Activated T-cell treated with anti-CD3 and anti-CD28 coated beads, Interleukin-2, amount 50 U/mL, for 48 hours (primary cell): ENCODE measurements at places on chromosomes 3 and 15.

DNA sequence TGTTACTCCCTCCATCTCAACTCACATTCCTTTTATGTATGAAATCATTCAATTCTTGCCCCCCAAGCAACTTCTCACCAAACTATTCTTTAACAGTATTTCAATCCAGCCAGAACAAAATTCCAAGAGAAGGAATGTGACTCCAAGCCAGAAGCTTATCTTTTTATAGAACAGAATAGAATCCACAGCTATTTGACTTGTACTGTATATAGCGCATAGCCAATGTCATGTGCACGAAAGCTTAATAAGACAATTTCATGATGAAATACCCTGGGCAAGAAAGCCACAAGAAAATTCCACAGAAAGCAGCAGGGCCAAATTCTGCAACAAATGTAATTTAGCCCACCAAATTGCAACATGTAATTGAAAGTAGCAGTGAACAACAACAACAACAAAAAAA is 127.6 kb upstream of the UBE2E2 start:
- no peak for DNase-seq

DNA sequence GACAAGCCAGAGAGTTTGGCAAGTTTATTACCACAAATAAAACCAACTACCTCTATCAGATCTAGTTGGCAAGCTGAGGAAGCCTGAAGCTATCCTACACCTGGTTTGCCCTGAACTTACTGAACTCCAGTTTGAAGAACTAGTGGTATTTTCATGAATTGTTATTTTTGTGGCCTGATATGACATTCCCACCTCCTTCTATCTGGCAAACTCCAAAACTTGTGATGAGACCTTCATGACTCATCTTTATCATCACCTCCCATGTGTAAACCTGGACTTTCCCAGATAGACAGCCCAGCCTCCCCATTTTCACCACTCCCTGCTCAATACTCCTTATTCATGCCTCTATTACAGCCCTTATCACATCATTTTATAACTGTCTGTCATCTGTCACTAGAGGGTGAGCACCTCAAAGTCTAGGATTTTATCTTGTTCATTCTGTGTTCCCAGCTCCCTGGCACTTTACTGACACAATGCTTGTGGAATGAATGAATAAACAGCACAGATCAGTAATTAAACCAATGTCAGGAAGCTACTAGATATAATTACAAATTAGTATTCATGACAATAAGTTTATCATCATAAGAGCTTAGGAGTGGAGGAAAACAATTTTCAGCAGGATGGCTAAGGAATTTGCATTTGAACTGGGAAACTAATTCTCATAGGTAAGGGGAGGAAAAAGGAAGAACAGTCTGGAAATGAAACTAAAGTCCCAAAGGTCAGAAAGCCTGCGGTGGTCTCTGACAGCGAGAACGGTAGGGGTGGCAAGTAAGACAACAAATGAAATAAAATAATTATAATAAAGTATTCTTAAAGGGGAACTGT is 13.2 kb upstream of the TRANK1 start:
- no peak for DNase-seq

DNA sequence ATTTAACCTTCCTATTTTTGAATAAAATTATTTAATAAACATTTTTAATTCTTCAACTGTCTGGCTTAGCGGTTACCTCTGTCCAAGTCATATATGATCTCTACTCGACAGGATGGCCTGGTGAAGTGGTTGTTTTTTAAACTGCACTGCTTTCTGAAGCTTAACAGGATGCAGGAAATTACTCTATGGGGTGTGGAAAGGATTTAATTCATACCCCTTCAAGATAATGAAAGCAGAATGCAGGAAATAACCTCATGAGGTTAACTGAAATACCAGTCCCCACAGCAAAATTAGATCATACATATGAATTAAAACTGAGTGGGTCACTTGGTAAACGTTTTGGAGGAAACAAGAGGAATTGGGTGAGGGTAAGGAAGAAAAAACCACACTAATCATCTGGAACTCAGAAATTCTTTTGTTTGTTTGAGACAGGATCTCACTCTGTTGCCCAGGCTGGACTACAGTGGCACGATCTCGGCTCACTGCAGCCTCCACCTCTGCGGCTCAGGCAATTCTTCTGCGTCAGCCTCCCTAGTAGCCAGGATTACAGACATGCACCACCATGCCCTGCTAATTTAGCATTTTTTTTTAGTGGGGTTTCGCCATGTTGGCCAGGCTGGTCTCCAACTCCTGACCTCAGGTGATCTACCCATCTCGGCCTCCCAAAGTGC is 50.1 kb downstream of the LYSMD4 start:
- no peak for DNase-seq

GRCh38 chr15:79037848-79038247 is 52.7 kb downstream of the RASGRF1 start:
- no peak for DNase-seq

GRCh38 chr15:41573396-41573795 is 14.4 kb downstream of the TYRO3 start:
- no peak for DNase-seq

- no peak for DNase-seq
Observed at GRCh38 chr15:76439542-76439941, 103.0 kb downstream of the ISL2 start.

- DNase-seq, result no peak
Observed at GRCh38 chr3:180825964-180826363, 86.5 kb upstream of the FXR1 start.

DNA sequence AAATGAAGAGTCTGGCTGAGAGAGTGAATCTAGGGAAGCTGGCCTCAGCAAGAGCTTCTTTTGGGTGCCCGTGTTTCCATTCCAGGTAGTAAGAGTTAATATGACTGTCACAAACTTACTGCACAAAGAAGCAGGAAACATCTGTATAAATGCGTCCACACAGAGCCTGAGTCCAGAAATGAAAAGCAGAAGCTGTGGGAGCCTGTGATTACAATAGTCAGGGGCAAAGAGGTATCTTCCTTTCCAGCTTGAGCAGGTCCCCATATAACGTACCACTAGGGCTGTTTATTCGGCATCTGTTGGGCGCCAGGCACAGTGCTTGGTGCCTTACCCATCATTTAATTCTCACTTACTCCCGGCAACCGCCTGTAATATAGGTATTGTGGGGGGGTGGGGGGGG is 40.5 kb upstream of the B3GNT5 start:
- no peak for DNase-seq

GRCh38 chr3:150917951-150918350 is 12.7 kb upstream of the MINDY4B start:
- DNase-seq, result no peak

DNA sequence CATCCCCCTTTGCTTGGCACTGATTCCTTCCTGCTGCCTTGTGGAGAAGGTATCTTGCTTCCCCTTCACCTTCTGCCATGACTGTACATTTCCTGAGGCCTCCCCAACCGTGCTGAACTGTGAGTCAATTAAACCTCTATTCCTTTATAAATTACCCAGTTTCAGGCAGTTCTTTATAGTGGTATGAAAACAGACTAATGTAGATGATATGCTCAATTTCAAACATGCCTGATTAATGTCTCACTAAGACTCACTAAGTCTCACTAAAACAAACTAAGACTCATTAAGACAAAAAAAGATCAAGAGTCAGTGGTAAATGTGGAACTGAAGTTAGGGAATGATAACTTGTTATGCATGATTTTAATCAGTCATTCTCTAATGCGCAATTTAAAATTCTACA is 606.6 kb downstream of the RBMS3 start:
- DNase-seq, result no peak

DNA sequence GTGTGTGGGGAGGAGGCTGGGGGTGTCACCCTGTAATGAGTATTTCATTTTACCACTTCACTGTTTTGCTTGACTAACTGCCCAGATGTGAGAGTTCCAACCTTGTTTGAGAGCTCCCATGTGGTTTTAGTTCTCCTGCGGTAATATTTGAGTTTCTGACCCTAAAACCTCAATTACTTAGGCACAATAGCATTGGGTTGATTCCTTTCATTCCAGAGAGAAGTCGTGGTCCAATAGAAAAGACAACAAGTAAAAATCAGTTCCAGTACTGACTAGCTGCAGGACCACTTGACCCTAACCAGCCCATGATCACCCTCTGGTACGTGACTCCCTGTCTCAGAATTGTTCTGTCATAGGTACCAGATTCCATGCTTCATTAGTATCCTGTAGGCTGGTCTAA is 630.4 kb downstream of the CADM2 start:
- DNase-seq, result no peak
